ENCODE measurements at places on chromosomes 6 and 20.

DNA sequence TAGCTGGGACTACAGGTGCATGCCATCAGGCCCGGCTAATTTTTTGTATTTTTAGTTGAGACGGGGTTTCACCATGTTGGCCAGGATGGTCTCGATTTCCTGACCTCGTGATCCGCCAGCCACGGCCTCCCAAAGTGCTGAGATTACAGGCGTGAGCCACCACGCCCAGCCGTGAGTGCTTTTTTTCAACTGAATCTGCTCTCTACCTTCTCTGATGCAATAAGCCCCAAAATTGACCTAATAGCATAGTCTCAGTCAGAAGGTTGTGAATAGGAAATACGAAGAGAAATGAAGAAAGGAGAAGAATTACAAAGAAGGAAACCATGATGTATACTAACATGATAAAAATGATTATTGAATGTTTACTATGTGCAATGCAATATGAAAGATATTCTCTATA is 33.2 kb downstream of the BEND6 start:
- no peak for DNase-seq

DNA sequence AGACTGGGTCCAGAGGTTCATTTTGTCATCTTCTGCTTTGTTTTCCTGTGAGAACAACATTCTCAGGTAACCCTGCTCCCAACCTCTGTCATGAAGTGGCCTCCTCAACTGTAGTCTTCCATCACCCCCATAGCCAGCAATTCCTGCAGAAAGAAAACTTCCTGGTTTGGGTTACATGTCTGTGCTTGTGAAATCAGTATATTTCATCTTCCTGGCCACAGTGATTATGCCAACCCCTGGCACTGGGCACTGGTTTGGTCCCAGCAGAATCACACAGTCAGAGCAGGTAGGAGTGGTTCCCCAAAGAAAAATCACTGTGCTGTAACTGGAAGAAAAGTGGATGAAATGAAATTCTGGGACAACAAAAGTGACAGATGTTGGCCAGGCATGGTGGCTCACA is 52.5 kb downstream of the CRYBG1 start:
- no peak for DNase-seq

DNA sequence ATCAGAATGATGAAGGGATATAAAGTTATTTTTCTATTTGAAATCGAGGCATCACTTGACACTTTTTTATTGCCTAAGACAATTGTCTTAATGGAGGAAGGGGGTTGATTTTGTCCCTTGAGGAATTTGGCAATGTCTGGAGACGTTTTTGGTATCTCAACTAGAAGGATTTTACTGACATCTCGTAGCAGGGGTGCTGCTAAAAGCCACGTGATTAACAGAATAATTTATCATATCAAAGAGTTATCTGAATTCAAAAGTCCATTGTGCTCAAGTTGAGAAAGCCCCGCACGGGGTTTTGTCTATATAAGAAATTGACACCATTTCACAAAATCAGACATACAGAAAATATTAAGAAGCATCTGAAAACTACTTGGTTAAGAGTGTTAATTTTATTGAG is 1.5 kb upstream of the TAAR6 start:
- DNase-seq, result no peak

DNA sequence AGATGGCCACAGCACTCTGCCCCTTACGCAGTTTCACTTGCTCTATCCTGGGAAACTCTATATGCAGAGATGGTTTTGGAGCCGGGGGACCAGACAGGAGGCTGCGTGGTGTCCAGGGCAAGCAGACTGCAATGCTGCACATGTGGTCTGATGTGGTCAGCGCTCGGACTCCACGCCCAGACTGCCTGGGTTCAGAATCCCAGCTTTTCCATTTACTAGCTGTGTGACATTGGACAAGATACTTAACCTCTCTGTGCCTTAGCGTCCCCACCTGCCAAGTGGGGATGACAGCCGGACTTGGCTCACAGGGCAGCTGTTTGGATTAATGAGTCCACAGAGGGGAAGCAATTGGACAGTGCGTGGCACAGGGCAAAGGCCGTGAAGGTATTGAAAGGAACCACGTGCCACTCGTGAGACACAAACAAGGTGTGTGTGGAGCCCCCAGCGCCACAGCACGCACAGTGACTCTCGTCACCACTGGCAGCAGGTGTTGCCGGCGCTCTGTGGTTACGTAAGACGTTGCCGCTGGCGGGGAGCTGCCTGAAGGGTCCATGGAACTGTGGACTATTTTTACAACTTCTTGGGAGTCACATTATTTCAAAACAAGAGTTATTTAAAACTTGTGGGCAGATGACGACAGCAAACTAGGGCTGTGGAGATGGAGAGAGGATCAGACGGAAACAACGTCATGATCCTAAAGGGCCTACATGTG is 201.4 kb downstream of the PREX1 start:
- no peak for DNase-seq

DNA sequence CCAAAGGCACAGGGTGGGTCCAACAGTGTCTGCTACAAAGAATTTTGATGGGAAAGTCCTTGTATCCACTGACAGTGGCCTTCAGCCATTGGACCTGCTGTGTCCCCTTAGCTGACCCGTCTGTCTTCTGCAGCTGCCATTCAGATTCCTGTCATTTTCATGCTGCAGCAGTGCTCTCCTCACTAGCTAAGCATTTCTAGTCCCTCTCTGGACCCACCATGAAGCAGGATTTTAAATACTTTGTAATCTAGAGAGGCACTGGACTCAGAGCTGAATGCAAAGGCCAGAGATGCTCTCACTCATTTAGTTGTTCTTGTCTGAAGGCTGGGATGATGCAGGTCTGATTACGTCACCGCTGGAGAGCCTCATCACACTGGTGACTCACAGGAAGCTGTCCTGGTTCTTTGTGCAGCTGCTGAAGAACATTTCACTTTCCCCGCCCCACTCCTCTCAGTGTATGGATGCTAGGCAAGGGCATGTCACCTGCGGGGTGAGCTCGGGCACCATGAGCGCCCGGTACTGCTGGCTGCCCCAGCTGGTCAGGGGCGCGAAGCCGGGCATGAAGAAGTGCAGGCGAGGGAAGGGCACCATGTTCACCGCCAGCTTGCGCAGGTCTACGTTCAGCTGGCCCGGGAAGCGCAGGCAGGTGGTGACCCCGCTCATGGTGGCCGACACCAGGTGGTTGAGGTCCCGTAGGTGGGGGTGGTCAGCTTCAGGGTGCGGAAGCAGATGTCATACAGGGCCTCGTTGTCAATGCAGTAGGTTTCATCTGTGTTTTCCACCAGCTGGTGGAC is 19.4 kb upstream of the TUBB2A start:
- no peak for DNase-seq

GRCh38 chr20:2397595-2398145 is 17.0 kb downstream of the TGM6 start:
- DNase-seq, result no peak

GRCh38 chr6:29200767-29201662 is 30.3 kb downstream of the OR2J2 start:
- no peak for DNase-seq

DNA sequence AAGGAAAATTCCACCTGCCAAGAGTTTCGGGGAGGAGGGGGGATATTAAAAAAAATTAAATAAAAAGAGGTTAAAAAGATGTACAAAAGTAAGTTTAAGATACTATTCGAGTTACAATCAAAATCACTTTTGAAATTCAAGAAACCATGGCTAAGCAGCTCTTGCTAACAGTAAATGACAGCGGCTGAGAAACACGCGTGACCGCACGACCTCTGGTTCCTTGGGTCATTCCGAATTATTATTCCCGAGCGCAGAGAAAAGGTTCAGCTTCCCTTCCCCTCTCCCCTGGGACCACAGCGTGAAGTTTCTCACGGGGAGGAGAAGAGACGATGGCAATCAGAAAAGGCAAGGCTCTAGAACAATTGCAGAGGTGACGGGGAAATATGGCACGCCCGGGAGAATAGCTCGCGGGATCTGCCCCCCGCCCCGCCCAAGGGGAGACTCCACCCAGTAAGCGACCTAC is 496 bp downstream of the TMEM242 start:
- no peak for DNase-seq

GRCh38 chr20:62702895-62703852 is 5.5 kb upstream of the NTSR1 start:
- DNase-seq, result peak; percentile 25

GRCh38 chr6:150327117-150327774 is 41.6 kb upstream of the IYD start:
- no peak for DNase-seq

DNA sequence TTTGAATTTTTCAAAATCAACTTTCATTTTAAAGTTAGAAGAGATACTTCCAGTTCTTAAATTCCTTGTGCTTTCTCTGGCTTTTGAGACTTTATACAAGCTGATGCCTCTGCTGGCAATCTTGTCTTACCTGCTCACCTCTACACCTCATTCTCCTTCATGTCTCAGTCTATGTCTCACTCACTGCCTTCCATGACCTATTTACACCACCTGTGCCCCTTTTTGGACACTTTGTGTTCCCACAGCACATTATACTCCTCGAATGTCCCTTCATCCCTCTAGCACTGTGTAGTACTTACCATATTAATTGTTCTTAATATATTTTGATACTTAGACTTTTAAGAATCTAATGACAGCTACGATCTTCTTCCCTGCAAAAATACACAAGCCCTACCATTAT is 15.3 kb downstream of the PHIP start:
- no peak for DNase-seq

DNA sequence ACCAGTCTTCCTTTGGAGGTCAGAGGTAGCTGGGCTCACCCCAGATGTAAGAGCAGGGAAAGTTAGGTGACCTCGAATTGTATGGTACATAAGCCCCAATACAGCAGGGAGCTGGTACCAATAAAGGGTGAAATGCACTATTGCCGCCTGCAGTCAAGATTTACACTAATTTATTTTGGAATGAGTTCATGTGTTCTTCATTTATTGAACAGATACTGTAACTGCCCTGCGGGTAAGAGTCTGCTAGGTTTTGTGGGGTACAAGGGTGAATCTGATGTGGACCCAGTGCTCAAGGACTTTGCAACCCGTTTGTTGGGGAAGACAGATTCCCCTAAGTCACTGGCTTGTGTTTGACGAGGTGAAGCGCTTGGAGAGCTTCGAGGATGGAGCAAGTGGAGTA is 2.5 kb upstream of the DNAJC5 start:
- no peak for DNase-seq

DNA sequence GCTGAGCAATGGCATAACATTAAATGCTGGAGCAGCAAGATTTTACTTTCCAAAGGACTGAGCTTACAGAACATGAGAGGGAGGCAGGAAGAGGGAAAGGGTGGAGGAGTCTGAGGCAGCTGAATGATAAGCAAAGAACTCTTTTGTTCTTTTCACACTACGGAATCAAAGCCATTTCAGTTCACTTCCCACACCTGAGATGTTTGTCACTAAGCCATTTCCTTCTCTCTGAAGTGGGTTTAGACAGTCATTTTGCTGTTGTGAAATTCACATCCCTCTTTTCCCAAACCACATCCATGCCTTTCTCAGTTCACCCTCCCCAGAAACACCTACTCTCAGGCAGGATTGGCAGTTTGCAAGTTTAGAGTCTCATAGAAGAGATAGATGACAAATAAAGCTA is 267.9 kb downstream of the ADGRG6 start:
- DNase-seq, result no peak

- no peak for DNase-seq
Measured at GRCh38 chr6:16705081-16705993, 55.9 kb downstream of the ATXN1 start.

DNA sequence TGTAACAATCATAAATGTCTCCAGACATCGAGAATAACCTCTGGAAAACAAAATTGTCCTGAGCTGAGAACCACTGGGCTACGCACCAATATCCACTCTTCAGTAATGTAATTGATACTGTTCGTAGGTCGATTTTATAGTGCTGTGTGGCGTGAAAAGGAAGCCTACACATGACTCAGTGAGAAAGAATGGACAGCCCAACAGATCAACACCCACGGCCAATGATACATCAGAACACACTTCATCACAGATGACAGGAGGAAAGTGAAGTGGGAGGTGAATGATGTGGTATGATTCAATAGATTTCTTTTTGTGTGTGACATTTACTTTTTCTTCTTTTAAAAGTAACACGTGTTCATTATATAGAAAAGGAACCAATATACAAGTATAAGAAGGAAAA is 93.5 kb downstream of the RPS12 start:
- DNase-seq, result no peak

DNA sequence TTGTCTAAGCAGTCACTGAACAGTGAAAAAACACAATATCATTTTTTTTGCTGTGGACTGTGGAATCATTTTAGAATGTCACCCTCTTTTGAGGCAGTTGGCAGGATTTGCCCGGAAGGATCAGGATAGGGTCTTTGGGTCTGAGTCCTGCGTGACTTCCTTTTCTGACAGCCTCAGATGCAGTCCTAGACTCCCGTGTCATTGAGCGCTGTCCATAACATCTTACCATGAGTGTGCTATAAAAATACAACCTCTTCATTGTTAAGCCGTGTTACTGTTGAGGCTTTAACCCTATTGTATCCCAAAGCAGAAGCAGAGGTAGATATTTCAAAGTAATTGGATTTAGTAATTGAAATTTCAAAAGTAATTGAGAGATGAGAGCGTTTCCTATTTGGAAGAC is 30.6 kb downstream of the ARID1B start:
- peak; percentile 15 for DNase-seq

- no peak for DNase-seq
Measured at GRCh38 chr6:157267654-157268053, 55.7 kb downstream of the TMEM242 start.

GRCh38 chr6:116369964-116370759 is 585 bp upstream of the DSE start:
- no peak for DNase-seq

GRCh38 chr6:61809004-61809595 is 476.9 kb downstream of the KHDRBS2 start:
- DNase-seq, result no peak

Measured in DMS79 (cell line).